ENCODE measurements at places on chromosomes 2 and 18.

- DNase-seq: no peak
Observed at GRCh38 chr18:54020966-54021365, 203.5 kb downstream of the MBD2 start.

DNA sequence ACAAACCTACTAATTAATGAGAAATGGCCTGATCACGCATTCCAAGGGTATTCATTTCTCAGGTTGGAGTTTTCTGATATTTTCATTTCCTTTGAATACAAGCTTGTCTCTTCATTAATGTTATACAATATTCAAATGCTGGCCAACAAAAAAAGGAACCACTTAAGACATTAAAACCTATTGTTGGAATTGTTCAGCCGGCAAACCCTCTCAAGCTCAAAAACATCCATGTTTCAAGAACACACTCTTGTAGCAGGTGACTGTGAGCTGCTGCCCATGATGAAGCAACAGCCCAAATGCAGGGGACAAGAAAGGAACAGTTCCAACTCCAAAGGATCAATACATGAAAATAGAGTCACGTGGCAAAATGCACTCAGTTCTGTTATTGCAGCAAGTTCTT, 454.5 kb downstream of the BCL11A start:
- no peak for DNase-seq

DNA sequence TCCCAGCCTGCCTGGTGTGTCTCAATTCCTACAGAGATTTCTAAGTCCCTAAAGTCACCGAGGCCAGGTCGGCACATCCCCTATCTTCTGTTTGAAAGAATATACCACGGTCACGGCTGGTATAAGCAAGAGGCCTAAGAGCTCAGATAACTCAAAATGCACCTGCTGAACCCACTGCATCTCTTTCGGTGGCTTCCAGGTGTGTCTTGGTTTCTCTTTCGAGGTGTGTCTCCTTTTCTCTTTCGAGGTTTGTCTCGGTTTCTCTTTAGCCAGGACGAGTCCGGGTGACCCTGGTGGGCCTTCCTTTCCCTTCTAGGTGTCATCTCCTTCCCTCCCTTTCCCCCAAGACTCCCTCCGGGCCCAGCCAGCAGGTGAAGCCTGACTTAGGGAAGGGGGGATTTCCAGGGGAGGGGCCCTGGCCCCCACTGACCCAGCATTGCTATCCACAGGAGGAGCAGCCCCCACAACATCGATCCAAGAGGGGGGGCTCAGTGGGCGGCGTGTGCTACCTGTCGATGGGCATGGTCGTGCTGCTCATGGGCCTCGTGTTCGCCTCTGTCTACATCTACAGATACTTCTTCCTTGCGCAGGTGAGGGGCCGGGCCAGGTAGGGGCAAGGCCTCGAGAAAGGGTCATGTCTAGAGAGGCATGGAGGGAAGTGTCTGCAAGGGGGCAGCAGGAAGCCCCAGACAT, 8.4 kb downstream of the ITM2C start:
- DNase-seq: no peak

GRCh38 chr2:85769236-85769982, 15.6 kb downstream of the ATOH8 start:
- DNase-seq: no peak

GRCh38 chr2:221347471-221347870, 224.6 kb downstream of the EPHA4 start:
- no peak for DNase-seq

Data from right lung (tissue), 10 donors.